ENCODE measurements at places on chromosomes 16 and 17. TPM values are rescaled to one million over a fixed set of nuclear protein-coding genes. Genes with fewer than 3 reads are reported as not detected.

DNA sequence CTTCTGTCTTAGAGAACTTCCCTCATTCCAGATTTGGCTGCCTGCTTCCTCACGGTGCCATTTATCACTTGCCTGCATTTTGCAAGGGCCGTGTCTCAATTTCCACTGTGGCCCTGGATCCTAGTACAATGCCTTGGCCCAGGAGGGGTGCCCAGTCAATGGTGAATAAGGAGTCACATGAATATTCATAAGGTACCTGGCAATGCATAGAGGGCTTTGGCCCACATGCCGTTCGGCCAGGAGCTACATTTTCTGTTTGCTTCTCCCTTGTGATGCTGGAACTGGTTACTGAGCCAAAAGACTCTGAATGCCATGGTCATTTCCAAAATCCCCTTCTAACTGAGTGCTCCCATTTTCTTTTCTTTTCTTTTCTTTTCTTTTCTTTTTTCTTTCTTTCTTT is 4.8 kb upstream of the PIRT start:
- DNase-seq = no peak

DNA sequence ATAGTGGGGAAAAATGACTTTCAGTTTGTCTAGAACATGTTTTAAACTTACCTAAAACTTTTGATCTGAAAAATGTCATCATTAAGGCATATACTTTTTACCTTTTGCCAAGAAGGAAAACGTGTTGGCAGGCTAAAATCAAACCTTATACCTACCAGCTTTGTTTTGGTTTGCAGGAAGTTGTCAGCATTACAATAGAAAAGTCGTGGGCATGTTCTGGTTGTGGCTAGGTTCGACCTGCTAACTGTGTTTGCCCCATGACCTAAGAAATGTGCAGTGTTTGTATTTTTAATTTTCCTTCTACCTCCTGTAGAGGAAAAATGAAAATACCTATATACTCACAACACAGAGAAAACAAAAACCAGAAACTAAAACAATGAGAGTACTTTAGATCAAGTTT is 13.0 kb downstream of the SKAP1 start:
- no peak for DNase-seq

GRCh38 chr16:50547340-50548124 is 664 bp upstream of the NKD1 start:
- DNase-seq = peak; percentile 43

TBC1D26 gene
- total RNA-seq = not detected

MMP28 gene
- 130 TPM for total RNA-seq

DNA sequence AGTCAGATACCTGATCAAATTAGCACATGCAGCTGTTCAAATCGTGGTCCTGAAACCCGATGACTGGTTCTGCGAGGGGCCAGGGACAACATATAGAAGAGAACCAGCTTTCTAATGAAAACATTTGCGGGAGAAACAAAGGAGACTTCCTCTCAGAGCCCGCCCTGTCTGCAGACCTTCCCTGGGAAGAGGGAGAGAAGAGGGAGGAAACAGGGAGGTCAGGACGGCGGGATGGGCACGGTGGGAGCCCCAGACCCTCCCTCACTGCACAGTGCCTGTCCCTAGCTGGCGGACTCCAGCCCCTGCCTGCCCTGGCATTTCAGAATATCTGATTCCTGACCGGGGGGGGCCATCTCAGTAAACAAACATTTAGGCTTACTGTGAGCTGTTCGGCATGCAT is 317.3 kb downstream of the FOXL1 start:
- DNase-seq = no peak

- no peak for DNase-seq
These were observed 8.8 kb downstream of the RSAD1 start for GRCh38 chr17:50487213-50488096.

All from upper lobe of left lung (tissue), 6 donors.